NCI-H1092 treated with DMSO at 0.1 percent for 48 hours (cell line): ENCODE measurements at places on chromosomes 13 and 19.

DNA sequence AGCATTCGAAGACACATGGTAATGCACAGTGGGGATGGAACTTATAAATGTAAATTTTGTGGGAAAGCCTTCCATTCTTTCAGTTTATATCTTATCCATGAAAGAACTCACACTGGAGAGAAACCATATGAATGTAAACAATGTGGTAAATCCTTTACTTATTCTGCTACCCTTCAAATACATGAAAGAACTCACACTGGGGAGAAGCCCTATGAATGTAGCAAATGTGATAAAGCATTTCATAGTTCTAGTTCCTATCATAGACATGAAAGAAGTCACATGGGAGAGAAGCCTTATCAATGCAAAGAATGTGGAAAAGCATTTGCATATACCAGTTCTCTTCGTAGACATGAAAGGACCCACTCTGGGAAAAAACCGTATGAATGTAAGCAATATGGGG lies 16.2 kb upstream of the ZNF763 start:
- no peak for DNase-seq

DNA sequence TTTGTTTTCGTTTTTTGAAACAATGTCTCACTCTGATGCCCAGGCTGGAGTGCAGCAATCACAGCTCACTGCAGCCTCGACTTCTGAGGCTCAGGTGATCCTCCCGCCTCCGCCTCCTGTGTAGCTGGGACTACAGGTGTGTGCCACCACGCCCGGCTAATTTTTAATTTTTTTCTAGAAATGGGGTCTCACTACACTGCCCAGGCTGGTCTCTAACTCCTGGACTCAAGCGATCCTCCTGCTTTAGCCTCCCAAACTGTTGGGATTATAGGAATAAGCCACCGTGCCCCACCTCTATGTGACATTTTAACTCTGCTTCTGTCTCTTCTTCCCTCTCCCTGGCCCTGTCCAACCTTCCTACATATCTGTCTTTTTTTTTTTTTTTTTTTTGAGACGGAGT lies 5.1 kb downstream of the ATP1A3 start:
- DNase-seq = no peak

DNA sequence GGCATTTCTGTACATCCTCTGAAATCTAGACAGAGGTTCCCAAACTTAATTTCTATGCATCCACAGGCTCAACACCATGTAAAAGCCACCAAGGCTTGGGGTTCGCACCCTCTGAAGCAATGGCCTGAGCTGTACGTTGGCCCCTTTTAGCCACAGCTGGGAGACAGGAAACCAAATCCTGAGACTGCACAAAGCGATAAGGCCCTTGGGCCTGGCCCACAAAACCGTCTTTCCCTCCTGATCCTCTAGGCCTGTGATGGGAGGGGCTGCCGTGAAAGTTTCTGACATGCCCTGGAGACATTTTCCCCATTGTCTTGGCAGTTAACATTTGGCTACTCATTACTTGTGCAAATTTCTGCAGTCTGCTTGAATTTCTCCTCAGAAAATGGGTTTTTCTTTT lies 766.4 kb downstream of the GPC5 start:
- no peak for DNase-seq

DNA sequence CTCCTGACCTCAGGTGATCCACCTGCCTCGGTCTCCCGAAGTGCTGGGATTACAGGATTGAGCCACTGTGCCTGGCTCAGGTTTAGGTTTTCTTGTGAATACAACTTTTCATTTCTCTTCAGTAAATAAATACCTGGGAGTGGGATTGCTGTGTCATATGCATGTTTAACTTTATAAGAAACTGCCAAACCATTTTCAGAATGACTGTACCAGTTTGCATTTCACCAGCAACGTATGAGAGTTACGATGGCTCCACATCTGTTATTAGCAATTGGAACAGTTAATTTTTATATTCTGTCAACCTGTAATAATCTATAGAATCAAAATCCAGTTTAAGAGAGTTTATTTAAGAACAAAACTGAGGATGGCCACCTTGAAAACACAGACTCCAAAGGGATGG lies 52.2 kb downstream of the TEX26 start:
- DNase-seq = no peak

GRCh38 chr13:42553098-42554046 lies 20.6 kb upstream of the TNFSF11 start:
- DNase-seq = no peak

DNA sequence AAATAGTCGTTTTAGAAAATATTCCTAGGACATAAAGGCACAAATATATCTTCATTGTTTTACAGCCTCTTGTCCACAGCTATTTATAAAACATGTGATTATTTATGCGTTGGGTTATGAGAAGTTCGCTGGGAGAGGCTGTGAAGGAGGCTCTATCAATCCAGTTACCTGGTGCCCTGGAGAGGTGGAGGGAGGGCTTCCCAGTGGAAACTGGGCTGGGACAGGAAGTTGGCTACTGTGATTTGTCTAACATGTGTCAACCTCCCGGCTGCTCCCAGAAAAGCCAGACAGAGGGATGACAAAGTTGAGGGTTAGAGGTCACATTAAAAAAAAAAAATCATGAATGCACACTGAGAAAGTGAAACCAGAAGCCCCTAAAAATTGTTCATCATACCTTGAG lies 346.5 kb downstream of the ZNF536 start:
- no peak for DNase-seq

DNA sequence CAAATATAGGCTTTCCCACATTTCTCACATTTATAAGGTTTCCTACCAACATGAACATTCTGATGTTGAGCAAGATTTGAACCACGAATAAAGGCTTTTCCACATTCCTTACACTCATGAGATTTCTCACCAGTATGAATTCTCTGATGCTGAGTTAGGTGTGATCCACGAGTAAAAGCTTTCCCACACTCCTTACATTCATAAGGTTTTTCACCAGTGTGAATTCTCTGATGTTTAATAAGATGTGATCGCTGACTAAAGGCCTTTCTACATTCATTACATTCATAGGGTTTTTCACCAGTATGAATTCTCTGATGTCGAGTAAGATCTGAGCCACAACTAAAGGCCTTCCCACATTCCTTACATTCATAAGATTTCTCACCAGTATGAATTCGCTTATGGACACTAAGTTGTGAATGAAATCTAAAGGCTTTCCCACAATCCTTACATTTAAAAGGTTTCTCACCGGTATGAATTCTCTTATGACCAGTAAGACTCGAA lies 19.0 kb downstream of the ZNF790 start:
- DNase-seq = no peak

- no peak for DNase-seq
Observed at GRCh38 chr19:19057317-19057716, 6.5 kb upstream of the SLC25A42 start.

DNA sequence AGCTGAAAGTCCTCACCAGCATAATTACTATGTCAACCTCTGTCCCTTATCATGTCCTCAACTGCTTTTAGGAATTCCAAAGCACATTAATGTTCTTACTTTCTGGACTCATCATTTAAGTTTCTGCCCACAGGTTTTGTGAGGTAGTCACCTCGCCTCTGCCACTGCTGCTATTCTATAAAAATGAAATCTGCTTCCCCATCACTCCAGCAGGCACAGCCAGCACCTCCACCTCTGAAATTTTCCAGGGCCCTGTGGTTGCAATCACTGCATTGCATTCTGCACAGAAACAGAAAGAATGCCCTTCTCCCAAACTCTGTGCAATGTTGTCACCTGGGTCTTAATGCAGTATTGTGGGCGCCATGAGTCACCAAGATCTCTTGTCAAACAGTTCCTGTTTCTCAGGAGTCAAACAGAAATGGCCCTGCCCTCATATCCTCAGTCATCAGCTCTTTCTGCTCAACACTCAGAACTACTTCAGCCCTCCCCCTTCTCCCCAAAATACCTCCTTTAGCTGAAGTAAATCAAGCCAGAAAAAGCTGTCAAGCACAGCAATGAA lies 529.2 kb upstream of the NBEA start:
- no peak for DNase-seq

GRCh38 chr19:50646074-50646807 lies 3.0 kb upstream of the C19orf81 start:
- DNase-seq = no peak

- DNase-seq = no peak
Observed at GRCh38 chr19:5075597-5075996, 106.7 kb downstream of the KDM4B start.

DNA sequence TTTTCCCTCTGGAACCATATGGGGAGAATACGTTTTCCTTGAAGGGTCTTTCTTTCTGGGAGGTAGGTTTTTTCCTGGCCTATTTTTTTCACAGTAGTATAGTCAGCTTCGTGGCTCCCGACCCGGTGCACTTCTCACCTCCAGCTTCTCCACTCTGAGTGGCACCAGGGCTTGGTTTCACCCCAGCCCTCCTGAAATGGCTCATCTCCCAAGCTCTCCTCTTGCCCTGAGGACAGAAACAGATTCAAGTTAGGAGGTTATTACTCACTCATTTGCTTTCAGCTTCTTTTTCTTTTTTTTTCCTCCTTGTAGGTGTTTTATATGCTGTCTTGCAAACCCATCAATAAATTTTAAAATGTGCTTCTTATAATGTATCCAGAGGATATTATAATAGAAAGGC lies 199.3 kb downstream of the RFC3 start:
- no peak for DNase-seq

DNA sequence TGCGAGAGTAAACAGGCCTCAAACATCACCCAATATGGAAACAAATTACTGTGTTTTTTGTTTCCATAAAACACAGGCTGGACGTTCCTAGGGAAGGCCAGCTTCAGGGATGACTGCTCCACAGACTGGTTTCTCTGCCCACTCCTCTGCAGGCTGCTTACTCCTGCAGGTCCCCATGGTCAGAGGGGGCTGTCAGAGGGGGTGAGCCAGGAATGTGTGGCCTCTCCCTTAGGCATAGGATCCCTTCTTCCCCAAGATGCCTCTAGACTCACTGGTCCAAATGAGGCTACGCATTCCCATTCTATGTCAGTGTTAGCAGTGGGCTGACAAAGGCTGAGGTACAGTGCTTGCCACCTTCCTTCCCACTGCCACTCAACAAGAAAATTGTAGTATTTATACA lies 229.8 kb downstream of the LHFPL6 start:
- DNase-seq = no peak

DNA sequence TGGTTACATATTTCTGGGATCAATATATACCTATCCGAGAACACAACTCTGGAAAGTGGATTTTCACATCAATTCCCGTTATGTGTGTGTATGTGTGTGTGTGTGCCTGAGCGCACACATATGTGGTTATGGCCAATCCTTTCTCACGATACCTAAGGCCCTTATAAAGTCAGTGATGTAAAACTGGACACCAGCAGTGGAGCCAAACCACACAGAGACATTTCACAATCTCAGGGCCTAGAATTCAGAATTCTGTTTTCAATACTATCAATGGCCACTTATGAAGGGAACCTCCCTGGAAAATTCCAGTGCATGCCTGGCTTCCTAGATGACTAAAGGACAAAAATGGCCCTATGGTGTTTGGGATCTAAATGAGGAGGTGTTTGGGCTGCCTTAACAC lies 187.3 kb upstream of the UBL3 start:
- DNase-seq = no peak

GRCh38 chr13:83211301-83211700 lies 671.0 kb downstream of the SLITRK1 start:
- DNase-seq = no peak
